T-helper 2 cell treated with Interferon-gamma antibody and Interleukin-4, amounts not matched to agents 5 μg/mL and 100 μg/mL, for 36 hours (primary cell): ENCODE measurements at places on chromosomes 7 and 10.

DNA sequence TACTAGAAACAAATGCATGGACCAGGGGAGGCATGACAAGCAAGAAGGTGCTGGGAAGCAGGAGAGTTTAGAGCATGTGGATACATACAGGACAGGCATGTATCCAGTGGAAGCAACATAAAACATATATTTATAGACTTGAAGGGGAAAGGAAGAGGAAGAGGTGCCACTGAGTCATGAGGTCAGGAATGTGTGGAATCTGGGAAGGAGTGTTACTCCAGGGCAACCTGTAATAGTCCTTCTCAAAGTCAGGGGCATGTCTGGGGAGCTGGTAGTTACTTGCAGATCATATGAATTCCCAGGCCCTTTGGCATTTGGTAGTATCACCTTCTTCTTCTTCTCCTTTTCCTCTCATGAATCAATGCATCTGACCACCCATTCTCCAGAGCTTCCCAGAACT lies 246.6 kb downstream of the XPNPEP1 start:
- no peak for DNase-seq

- no peak for DNase-seq
These were observed 30.8 kb upstream of the ZNF488 start for GRCh38 chr10:47414752-47415519.

DNA sequence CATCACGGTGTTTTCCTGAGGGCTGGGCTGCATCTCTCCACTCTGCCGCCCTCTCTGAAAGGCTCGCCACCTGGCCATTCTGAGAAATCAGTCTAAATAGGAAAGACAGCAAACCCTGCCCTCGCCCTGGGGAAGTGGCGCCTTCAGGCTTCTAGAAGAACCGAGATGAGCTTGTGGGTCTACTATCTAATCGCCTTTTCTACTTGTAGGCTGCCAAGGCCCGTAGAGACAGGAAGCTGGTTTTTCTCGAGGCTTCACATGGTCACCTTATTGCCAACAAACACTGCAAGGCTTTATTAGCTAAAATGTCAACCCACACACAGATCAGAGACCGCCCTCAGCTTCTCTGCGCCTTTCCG lies 21.4 kb downstream of the LAT2 start:
- DNase-seq = no peak

DNA sequence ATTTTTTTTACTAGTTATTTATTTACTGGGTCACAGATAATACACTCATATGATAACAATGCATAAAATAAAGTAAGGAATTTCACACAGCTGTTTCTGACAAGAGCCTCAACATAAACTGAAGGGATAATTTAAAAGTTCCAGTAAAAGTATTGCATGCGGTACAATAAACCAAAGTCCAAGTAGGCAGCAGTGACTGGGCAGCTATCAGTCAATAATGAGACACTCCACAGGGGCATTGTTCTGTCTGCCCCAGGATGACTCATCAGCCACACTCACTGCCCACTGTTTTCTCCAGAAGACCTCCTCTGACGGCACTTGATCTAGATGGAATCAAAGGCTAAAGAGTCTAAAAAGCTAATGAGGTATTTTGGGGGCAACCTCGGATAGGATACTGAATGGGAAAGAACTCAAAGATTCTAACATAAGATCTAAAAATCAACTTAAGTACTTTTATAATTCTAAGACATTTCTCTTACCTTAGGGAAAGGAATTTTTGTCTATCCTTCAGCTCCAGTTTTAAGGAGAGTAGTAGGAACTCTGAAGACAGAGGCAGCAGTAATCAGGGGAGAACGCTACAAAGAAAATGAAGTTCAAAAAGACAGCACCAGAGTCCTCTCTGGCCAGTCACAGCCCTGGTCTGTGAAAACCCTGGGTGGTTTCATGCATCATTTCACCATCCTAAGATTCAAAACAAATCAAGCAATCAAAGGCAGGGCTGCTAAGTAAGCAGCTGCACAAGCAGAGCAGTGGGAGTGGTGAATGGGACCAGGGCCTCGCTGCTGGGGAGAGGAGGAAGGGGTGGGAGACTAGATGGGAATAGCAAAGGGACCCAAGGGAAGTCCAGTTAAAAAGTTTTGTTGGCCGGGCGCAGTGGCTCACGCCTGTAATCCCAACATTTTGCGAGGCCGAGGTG lies 175.1 kb downstream of the AVL9 start:
- no peak for DNase-seq

DNA sequence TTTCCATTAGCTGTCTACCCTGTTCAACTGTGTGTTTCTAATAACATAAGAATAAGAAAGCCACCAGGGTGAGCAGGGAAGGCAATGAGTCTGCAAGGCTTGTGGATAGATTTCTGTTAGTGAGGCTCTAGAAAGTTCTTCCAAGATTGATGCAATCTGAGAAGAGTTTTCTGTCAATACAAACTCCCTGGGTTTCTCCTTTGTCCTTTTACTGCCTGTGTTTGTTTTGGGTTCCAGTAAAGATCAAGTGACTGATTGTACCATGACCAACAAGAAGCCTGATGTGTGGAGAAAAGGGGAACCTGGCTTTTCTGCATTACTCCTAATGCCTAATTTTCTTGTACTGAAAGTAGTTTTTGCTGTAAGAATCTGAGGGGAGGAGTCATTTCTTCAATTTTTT lies 139.9 kb downstream of the CFTR start:
- DNase-seq = no peak

DNA sequence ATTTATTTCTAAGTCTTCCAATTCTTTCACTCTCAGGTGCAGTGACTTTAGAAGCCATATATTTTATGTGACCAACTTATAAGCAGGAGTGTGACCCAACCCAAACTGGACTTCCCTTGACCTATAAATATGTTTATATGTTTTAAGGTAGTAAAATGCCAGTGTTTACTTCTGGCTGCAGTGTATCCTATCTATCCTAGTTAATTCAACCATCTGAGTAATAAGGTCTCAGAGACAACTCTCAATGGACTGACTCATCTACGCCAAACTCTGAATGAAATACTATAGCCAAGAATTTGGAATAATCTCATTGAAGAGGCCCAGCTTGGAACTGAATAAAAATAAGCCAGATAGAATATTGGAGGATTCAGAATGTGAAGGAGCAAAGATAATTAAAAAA lies 544.5 kb upstream of the SORCS1 start:
- DNase-seq = no peak

DNA sequence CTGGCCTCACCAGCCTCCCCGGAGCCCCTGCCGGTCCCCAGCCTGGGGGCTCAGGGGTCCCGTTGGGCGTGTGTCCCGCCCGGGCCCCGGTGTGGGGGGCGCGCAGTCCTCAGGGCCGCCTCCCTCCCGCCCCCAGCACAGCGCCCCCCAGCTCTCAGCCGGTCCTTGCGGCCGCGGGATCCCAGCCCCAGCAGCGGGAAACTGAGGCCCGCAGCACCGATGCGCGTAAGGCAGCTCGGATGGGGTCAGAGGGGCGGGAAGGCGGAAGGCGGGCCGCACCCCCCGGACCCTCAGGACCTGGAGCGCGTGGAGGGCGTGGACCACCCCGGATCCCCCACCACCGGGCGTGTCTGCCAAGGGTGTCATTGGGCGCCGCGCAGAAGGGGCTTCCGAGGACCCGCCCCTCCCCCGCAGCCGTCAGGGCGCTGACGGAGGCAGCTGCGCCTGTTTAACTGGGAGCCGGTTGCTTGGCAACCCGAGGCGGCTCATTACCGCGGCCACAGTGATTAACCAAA lies 14.9 kb downstream of the UNCX start:
- no peak for DNase-seq

DNA sequence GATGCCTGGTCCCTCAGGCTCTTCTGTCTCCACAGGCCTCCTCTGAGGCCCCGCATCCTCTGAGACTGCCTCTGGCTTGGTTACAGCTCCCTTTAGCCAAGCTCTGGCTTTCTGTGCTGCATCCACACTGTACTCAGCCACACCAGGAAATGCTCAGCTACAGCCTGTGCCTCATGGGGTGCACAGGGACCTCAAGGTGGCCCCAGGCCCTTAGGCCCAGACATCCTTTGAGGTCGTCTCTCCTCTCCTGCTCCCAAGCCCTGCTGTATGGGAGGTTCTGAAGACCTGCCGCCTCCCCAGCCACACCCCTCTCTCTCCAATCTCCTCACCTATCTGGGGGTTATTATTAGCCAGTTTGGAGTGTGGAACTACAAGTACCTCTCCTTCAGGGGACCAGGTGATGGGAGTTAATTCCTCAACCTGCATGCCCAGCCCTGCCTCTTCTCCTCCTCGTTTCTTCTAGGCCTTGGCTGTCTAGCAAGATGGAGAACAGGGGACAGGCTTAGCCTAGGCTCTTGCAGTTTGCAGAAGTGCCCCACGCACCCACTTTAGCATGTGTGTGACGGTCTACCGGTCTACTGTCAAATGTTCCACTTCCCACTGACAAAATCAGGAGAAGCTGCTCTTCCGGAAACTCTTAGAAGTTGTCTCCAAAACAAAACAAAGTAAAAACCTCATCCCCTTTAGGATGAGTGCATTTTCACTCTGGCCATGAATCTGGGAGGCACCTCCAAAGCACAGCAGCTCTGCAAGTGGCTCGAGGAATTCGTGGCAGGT lies 64.0 kb upstream of the WAC start:
- no peak for DNase-seq

DNA sequence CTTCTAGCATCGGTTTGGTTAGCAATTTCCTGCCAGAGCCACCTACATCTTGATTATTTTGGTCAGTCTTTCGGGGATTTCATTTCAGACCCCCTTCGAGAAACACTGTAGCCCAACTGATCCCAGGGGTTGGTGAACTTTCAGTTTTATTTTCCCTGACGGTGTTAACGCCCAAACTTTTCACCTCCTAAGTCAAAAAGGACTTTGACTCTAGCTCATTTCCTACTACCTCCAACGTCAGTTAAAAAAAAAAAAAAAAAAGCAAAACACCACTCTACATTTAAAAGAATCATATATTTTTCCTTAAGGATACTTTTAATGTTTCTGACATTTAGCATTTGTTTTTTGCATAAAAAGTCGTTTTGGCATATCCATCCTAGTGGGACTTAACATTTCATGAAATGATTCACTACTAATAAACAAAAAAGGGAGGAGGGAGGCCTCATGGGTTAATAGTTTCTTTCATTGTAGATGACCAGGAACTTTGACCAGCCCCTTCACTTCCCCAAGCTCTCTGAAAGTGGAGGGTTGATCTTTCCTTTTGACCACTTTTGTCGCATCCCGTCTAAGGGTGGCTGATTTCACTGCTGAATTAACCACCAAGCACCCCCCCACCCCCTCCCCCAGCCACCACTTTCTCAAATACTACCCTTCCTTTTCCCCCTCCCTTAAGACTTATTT lies 764 bp upstream of the TCF7L2 start:
- DNase-seq = no peak

DNA sequence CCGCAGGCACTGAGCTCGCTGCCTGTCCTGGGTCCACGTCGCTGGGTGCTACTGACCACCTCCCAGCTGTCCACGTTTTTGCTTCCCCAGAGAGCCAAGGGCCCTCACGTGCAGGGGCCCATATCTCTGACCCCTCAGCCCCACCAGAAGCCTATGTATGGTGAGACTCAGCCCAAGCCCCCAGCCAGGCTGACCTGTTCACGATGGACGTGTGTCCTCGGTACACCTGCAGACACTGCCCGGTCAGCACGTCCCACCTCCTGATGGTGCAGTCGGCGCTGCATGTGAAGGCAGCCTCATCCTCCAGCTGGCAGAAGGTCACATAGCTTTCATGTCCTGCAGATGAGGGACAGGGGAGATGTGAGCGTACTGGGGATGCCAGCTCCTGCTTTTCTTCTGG lies 9.9 kb downstream of the WDR86 start:
- DNase-seq = no peak

DNA sequence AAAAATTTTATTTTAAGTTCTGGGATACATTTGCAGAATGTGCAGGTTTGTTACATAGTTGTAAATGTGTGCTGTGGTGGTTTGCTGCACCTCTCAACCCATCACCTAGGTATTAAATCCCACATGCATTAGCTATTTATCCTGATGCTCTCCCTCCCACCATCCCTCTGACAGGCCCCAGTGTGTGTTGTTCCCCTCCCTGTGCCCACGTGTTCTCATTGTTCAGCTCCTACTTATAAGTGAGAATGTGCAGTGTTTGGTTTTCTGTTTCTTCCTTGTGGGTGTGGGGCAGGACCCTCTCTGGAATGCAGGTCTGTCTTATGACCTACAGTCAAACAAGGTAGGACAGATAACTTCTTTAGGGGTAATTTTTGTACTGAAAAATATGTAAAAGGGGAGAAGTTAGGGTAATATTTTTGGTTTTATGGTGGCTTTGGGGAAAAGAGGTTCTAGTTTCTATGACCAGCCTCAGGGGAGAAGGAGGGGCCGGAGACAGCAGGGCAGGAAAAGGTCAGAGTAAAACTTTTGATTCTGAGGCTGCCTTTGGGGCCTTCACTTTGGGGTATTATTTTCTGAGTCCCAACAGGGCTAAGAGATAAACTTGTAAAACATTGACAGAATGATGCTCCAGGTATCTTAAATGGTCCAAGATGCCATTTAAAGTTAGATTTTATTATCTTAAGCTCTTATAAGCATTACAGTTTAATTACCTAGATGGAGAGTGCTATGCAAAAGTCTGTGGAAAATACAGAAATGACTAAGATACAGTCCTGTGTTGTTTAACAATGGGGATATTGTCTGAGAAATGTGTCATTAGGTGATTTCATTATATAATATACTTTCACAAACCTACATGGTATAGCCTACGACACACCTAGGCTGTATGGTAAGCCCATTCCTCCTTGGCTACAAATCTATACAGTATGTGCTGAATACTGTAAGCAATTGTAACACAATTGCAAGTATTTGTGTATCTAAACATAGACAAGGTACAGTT lies 354.8 kb downstream of the ABCA13 start:
- DNase-seq = no peak

DNA sequence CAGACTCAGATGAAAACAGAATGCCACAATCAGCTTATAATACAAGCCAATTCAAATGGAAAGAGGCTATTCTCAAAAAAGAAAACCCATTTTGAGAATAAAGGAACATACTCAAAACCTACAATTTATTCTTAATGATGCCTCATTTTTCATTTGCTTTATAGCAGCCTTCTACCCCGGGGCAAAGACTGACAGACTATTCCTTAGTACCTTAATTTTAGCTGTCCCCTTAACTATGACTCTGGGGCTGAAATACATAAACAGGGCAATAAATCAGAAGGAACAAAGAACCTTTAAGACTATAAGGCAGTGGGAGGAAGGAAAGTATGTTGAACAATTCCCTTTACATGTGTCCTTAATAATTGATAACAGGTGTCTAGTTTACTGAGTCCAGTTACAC lies 76.8 kb downstream of the TMEM106B start:
- no peak for DNase-seq

DNA sequence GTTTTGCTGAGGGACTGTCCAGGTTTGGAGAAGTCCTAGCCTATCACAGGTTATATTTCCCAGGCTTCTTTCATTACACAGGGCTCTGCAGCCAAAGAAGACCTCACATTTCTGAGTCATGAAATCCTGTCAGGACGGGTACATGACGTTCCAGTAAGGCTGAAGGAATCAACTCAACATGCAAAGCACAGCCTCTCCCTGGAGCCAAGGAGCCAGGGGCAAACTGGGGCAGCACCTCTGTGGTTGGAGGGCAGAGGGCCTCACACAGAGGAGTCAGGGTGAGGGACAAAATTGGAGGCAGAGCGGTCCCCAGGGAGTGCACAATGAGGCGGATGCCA lies 116.3 kb upstream of the GDF10 start:
- DNase-seq = no peak
